ENCODE measurements at places on chromosomes 3 and 15.

GRCh38 chr3:110296885-110297284 lies 774.7 kb upstream of the NECTIN3 start:
- no peak for DNase-seq

- no peak for DNase-seq
These were observed 332.4 kb upstream of the TLE3 start for GRCh38 chr15:70430069-70430468.

DNA sequence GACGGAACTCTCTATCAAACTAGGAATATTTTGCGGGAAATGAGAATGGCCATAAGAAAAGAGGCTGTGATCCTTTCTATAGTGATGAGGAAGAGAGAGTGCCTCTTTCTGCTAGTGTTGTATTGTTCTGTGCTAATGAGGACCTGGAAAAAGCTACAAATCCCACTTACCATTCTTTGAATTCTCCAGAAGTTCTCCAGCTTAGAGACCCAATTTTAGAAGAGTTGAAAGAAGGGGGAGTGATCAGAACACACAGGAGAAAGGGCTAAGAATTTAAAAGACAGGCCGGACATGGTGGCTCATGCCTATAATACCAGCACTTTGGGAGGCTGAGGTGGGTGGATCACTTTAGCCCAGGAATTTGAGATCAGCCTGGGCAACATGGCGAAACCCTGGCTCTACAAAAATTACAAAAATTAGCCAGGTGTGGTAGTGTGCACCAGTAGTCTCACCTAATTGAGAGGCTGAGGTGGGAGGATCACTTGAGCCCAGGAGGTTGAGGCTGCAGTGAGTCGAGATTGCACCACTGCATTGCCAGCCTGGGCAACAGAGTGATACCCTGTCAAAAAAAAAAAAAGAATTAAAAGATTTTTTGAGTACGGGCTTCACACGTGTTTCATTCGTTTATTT lies 126.9 kb downstream of the IQCH start:
- DNase-seq: no peak

DNA sequence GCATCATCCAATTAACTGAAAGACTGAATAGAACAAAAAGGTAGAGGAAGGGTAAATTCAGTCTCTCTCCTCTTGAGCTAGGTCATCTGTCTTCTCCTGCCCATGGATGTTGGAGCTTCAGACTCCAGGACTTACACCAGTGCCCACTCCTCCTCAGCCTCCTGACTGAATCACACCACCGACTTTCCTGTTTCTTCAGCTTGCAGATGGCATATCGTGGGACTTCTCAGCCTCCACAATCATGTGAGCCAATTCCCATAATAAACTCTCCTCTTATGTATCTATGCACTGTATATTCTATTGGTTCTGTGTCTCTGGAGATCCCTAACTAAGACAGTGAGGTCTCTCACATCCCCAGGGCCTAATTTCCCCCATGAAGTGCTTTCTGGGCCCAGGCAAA lies 140.4 kb downstream of the CD47 start:
- no peak for DNase-seq

DNA sequence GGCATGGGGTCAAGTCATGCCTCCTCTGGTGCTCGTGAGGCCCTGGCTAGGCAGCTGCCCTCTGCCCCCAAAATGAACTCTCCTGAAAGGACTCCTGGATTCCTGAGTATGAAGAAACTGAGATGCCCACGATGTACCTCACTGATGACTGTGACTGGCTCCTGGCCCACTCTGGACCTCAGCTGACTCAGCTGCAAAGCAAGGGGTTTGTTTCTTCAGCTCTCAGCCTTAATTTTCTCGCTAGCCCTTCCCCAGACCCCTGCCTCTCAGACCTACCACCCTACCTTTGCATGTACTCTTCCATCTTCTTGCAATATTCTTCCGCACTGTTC lies 5.2 kb upstream of the GNAI2 start:
- DNase-seq: no peak

DNA sequence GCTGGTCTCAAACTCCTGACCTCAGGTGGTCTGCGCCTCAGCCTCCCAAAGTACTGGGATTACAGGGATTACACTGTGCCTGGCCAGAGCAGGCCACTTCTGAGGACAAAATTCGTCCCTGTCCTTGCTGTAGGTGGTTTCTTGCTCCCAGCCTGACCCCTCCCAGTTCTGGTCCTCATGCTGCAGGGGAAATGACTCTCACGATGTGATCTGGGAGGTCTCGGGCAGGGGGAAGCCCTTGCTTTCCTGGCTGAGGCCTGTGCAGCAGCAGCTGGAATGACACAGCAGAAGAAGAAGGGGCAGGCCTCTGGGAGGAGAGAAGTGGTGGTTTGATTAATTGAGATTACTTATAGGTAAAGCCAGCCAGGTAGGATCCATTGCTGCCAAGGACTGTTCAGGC lies 39.3 kb downstream of the MEGF11 start:
- DNase-seq: no peak

All from Right ventricle myocardium inferior (tissue), 1 donor.